ENCODE measurements at places on chromosomes 11 and 22.
A peak's percentile ranks its signal among the peaks of the same experiment; 100 is the strongest.

DNA sequence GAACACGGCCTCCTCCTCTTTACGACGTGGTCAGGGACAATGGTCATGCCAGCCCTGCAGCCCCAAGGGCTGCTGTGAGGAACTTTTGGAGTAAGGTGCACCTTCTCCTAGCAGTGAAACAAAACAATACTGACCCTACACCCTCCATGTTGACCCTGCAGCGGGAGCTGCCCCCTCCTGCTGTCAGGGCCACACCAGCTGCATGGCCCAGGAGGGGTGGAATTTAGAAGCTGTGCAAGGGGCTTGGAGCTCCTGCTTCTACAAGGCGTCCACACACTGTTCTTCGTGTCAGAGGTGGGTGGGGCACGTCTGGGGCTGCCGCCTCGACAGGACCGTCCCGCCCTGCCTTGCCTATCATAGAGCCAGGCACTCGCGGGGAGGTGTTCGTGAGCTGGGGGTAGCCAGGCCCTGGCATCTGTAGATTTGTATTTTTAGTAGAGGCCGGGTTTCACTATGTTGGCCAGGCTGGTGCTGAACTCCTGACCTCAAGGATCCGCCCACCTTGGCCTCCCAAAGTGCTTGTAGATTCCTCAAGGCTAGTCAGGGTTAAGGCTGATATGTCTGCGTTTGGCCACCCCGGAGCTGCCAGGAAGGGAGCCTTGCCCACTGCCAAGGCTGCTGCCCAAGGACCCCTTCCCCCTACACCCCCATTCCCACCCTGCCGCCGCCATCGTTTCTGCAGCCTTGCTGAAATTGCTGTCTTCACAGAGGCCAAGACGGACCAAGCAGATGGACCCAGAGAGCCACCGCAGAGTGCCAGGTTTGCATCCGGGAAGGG, 15.9 kb downstream of the INCENP start:
- DNase-seq = no peak

- no peak for DNase-seq
Measured at GRCh38 chr11:76700177-76701100, 29.9 kb upstream of the LRRC32 start.

DNA sequence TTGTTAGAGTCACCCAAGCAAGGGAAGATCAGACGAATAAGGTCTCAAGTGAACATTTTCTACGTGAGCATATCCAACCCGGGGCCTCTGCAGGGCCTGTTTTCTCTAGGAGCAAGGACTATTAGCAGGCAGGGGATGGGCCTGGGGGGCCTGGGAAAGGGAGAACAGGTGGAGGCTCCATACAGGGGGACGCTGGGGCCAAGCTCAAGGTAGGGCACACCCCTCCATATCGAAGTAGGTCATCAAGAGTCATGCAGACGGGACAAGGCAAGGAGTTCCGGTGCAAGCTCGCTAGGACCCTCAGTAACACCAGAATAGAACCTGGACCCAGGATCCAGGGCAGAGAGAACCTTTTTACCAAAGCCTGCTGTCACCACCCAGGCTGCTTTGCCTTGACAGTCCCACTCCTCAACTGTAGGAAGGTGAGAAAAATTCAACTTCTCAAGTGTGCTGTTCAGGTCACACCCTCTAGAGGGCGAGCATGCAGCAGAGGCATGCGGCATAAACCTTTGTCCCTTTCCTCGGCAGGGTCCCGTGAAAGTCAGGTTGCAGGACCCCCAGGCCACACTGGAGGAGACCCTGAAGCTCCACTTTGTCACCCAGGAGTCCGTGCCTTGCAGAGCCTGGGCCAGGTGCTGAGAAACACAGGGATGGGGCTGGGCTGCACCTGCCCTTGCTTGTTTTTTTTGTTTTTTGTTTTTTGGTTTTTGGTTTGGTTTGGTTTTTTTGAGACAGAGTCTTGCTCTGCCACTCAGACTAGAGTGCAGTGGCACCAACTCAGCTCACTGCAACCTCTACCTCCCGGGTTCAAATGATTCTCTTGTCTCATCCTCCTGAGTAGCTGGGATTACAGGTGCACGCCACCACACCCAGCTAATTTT, 8.6 kb upstream of the APOBEC3B start:
- DNase-seq = peak; percentile 10

GRCh38 chr11:32034680-32035079, 56.2 kb upstream of the RCN1 start:
- no peak for DNase-seq

- no peak for DNase-seq
Measured at GRCh38 chr11:113814181-113814580, 34.6 kb downstream of the CLDN25 start.

DNA sequence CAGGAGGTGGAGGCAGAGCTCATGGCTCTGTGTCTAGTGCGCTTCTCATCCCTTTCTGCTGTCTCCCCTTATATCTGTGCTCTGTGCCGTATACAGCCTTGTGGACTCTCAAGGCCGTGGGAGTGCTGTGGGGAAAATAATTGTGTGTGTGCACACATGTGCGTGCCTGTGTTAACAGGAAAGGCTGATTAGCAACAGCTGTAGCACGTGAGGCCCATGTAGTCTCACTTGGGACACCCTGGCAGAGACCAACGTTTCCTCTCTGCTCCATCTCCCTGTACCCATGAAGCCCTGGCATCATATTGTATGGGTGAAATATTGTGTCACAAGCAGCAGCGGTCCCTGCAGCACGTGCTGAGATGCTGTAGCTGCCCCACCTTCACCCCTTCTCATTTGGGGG, 109.3 kb downstream of the LRRC32 start:
- DNase-seq = no peak

DNA sequence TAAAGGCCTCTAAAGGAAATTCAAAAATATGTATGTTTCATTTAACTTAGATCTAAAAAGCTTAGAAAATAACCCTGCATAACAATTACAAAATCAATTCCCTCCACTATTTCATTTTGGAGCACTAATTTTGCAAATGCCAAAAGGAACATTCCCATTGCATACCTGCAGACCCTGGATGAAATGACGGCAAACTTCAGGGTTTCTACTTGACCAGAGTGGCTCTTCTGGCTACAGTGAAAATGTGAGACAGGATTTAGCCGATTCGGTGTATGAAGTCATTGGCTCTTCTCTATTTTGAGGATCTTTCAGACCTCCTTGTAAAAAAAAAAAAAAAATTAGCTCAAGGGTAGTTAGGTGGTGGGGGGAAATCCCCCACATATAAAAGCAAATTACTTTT, 44.1 kb downstream of the PAX6 start:
- DNase-seq = no peak

DNA sequence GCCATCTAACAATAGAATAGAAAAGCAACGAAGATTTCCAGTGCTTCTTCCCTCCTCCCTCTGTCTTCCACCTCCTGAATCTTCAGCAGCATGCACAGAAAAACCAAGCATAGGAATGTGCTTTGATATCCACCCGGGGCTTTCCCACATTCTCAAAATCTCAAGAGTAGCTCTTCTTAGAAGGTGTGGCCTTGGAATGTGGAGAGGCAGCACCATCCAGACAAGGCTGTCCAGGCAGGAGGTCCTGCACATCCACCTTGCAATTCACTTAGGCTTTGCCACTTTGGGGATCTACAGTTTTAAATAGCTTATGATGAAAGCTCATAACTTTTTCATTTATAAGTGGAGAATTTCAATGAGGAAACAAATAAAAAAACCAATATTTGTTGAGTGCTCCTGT, 72.9 kb downstream of the KIRREL3 start:
- DNase-seq = no peak

DNA sequence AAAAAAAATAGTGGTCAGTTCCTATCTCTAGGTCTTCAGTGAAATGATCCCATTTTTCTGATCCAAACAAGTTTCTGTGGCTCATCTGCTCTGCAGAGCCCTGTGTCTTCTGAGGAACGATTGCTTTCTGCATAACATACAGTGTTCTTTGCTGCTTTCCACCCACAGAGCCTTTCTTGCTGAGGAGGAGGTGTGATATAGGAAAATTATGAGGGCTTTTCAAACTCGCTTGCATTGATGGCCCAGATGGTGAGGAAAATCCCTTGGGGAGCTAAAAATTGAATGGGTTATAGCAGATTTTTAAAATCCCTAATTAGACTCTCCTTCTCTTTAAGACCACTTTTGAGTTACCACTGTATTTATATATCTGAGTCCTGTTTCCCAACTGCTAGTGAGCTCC, 31.3 kb downstream of the JAM3 start:
- DNase-seq = no peak

DNA sequence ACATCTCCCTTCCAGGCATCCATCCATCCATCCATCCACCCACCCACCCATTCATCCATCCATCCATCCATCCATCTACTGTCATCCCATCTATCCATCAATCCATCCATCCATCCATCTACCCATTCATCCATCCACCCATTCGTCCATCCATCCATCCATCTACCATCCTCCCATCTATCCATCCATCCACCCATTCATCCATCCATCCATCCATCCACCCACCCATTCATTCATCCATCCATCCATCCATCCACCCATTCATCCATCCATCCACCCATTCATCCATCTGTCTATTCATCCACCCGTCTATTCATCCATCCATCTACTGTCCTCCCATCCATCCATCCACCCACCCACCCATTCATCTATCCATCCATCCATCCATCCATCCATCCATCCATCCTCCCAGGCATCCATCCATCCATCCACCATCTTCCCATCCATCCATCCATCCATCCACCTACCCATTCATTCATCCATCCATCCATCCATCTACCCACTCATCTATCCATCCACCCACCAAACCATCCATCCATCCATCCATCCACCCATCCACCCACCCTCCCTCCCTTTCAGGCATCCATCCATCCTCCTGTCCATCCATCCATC, 33.7 kb downstream of the OSBPL5 start:
- DNase-seq = no peak

- DNase-seq = no peak
Measured at GRCh38 chr11:24253237-24253760, 243.6 kb upstream of the LUZP2 start.

DNA sequence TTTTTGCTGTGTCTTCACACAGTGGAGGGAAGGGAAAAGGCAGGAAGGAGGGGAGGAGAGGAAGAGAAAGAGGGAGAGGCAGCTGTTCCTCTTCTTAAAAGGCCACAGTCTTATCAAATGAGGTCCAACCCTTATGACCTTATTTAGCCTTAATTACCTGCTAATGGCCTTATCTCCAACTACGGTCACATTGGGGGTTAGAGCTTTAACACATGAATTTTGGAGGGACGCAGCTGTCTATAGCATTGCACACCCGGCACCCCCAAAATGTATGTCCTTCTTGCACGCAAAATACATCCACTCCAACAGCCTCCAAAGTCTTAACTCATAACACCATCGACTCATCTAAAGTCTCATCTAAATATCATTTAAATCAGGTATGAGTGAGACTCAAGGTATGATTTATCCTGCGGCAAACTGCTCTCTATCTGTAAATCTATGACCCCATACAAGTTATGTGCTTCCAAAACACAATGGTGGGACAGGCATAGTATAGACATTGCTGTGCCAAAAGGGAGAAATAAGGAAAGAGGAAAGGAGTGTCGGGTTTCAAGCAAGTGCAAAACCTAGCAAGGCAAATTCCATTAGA, 45.0 kb upstream of the ASPHD2 start:
- DNase-seq = no peak

DNA sequence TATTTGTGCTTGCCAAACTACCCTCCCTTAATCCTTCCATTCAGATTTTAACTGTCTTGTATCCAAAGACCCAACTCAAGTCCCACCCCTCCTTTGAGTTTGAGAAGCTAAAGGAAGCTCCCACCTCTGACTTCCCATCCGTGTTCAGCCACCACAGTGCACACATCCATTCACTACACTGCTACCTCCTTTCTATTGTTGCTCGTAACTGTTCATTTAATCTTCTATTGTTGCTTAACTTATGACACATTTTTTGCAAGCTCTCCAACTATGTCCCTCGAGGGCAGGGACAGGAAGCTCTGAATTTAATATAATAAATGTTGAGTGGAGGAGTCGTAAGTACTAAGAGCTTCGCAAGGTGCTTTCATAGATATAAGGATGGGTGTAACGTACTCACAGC, 10.4 kb downstream of the LARGE1 start:
- DNase-seq = no peak

DNA sequence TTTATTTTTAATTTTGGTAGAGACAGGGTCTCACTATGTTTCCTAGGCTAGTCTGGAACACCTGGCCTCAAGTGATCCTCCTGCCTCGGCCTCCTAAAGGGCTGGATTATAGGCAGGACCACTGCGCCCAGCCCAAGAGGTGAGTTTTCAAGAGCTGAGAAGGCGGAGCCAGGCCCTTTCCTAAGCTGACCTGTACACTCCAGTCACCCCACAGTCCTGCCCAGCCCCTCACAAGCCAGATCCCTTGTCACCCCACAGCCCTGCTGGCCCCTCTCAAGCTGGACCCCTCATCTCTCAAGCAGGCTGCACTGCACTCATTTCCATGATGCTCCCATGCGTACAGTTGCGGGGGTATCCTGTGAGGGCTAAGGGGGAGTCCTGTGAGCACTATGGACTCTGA, 2.9 kb downstream of the DENND6B start:
- no peak for DNase-seq

DNA sequence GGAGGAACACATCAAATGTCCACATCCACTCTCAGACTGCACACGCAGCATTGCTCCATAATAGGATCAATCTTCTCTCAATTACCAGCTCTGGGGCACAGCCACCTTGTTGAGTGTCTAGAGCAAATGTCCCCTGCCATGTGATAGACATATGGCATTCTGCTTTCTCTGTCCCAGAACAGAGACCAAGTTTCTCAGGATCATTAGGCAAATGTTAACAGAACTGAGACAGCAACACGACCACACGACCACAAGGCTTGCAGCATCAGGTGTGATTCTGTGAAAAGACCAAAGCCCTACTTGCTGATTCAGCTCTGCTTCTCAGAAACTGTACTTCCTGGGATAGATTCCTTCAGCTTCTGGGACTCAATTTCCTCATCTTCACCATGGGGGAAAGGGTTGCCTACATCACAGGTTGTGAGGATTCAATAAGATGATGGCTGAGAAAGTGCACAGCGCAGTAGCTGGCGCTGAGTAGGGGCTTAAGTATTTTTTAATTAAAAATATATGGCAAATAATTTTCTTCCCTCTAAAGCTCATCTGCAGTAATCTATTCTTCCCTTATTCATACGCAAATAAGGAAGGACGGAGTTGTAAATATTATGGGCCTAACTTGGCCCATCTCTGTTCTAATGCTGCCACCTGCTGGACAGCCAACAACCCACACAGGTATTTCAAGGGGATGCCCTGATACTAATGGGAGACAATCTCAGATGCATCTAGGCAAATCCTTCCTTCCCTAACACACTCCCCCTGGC, 54.3 kb upstream of the USP47 start:
- DNase-seq = no peak

GRCh38 chr22:24444729-24445466, 17.5 kb downstream of the ADORA2A start:
- DNase-seq = no peak

DNA sequence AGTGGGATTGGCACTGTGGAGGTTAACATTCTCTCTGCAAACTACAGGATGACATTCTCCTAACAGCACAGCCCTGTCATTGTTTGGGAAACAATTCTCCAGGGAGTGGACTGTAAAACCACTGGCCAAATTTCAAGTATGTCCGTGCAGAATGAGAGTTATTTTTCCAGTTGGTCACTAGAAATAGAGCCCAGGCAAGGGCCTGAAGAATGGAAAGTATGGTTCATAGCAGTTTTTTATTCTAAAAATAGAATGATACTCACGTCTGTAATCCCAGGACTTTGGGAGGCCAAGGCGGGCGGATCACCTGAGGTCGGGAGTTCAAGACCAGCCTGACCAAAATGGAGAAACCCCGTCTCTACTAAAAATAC, 39.0 kb upstream of the CD44 start:
- no peak for DNase-seq
